Myocyte (in vitro differentiated cells): ENCODE measurements at places on chromosomes 6 and 20. TPM values are rescaled to one million over a fixed set of nuclear protein-coding genes. Genes with fewer than 3 reads are reported as not detected.

The ATG5 gene
- 34.4 and 38.5 TPM in 2 replicates for total RNA-seq

The LY6G6D gene
- not detected in 2 replicates for total RNA-seq

The TREML2 gene
- not detected in 2 replicates for total RNA-seq

The DLK2 gene
- total RNA-seq: 3.3 and 6.2 TPM in 2 replicates

The TSBP1 gene
- not detected in 2 replicates for total RNA-seq
